Mesothelial cell of epicardium (in vitro differentiated cells): ENCODE measurements at places on chromosomes 6 and 20. TPM values are rescaled to one million over a fixed set of nuclear protein-coding genes. Genes with fewer than 3 reads are reported as not detected.

Gene NMBR
- 0.27 TPM in 2 of 3 replicates, not detected in the other for total RNA-seq

Gene DDO
- not detected in 3 replicates for total RNA-seq

Gene DUSP15
- 8.4 to 10.4 TPM (median 8.5 TPM) in 3 replicates for total RNA-seq

Gene LST1
- total RNA-seq, result 0.60 to 0.77 TPM in 2 of 3 replicates, not detected in the other

Gene SNAP25
- 4.8 to 5.2 TPM (median 5.0 TPM) in 3 replicates for total RNA-seq

Gene POPDC3
- total RNA-seq, result 10.1 to 11.1 TPM (median 10.4 TPM) in 3 replicates

Gene PRDM13
- not detected in 3 replicates for total RNA-seq

DNA sequence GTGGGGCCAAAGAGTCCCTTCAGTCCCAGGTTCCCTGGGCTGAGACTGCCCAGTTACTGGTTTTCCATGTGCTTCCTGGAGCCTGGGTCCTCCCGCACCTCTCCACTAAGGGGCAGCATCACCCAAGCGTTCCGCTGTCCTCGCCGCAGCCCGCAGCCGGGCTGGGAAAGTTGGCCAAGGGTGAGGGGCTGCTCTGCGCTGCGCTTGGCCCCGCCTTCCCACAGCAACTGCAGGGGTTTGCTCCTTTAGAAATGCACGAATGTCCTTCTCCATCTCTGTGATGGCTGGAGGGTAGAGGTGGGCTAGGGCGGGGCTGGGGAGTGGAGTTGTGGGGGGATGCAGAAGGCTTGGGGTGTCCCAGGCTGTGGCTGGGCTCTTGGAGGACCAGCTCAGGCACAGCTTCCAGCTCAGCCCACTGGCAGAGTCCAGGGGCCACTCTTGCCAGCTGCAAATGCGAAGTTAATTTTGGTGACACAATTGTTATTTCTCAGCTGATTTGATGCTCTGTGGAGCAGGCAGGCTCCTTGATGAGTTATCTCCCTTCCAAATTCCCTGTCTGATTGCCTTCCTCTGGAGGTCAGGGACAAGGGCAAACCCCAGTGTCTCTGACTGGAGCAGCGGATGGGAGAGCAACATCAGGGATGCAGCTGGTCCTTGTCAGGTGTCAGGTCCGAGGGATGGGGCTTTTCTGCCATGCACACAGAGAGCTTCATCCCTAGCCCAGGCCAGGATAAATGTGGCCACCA is 63.2 kb downstream of the NOL4L start:
- H3K27me3 ChIP-seq, result no peaks in the 10 kb centered on the region
- peak; percentile 89 for DNase-seq
- H3K27ac ChIP-seq, result no peak overlapping the region

DNA sequence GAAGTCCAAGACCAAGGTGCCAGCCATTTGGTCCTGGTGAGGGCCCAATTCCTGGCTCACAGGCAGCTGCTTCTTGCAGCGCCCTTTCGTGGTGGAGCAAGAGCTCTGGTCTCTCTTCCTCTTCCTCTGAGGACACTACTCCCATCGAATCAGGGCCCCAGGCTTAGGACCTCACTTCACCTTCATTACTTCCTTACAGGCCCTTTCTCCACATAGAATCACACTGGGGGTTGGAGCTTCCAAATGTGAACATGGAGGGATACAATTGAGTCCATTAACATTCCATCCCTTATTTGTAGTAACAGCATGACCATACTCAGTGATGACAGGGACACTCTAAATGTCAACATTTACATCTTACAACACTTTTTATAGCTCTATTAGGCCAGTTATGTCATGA is 2.3 kb downstream of the RAMACL start:
- H3K36me3 ChIP-seq, result no peaks in the 10 kb centered on the region
- no peak overlapping the region for H3K27ac ChIP-seq
- no peak for DNase-seq
- peaks cover 35% of the 10 kb centered on the region for H3K4me1 ChIP-seq

DNA sequence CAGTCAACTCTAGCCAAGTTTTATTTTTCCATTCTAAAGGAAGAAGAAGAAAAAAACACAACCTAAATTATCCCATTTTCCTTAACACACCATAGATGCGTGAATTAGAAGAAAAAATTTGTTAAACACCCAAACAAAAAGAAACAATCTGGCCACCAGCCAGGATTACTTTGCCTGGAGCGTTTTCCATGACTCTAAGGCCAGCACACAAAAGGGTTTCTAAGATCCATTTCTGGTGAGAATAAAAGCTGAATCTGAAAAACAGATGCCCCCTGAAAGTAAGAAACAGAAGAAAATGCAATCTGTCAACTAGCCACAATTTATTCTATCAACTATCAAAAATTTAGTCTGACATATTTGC is 267.2 kb upstream of the SULF2 start:
- DNase-seq, result peak; percentile 68
- H3K4me3 ChIP-seq, result no peak overlapping the region
- H3K27ac ChIP-seq, result peak overlapping the region; percentile 81
- peaks cover 19% of the 10 kb centered on the region for H3K4me1 ChIP-seq
- peaks cover 39% of the 10 kb centered on the region for H3K27me3 ChIP-seq

- peak overlapping the region; percentile 79 for H3K27ac ChIP-seq
- H3K4me1 ChIP-seq, result peaks cover 40% of the 10 kb centered on the region
- no peak overlapping the region for H3K4me3 ChIP-seq
- no peak for DNase-seq
- no peaks in the 10 kb centered on the region for H3K27me3 ChIP-seq
Measured at GRCh38 chr6:158635427-158636073, 9.0 kb downstream of the DYNLT1 start.

GRCh38 chr20:32285621-32286371 is 8.3 kb downstream of the KIF3B start:
- H3K27ac ChIP-seq, result no peak overlapping the region
- peaks cover 5% of the 10 kb centered on the region for H3K4me1 ChIP-seq
- no peak overlapping the region for H3K4me3 ChIP-seq
- H3K27me3 ChIP-seq, result no peaks in the 10 kb centered on the region
- H3K36me3 ChIP-seq, result peaks cover 6% of the 10 kb centered on the region

DNA sequence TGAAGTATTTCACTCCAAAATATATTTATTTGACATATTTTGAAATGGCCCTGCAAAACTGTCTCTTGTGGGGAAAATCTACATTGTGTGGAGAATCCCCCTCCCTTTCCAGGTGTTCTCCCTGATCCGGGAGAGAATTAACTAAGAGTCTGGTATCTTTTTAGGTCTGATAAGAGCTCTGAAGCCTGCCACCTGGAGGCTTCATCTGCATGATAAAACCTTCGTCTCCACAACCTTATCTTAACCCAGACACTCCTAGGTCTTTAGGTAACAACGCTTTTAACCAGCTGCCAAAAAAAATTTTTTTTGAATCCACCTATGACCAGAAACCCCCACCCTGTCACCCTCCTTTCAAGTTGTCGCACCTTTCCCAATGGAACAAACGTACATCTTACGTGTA is 43.0 kb downstream of the FAM184A start:
- H3K4me3 ChIP-seq, result no peak overlapping the region
- no peaks in the 10 kb centered on the region for H3K36me3 ChIP-seq
- H3K27me3 ChIP-seq, result no peaks in the 10 kb centered on the region
- no peak overlapping the region for H3K27ac ChIP-seq

DNA sequence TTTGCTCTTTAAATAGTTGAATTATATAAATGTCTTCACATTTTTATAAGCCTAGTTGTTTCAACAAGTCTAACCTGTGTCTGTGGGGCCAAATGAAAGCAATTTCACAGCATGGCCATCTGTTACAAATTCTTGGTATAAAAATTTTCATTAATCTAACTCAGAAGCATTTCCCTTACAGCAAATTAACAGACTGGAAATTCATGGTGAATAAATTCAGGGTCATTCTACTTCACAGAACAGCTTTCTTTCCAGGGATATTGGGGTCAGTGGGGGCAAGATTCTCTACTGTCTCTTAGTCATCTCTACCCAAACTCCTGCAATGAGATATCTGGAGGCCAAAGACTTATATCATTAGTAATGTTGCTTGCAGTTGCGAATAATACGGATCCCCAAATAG is 352.1 kb downstream of the MMUT start:
- no peaks in the 10 kb centered on the region for H3K4me1 ChIP-seq
- no peaks in the 10 kb centered on the region for H3K36me3 ChIP-seq
- no peak overlapping the region for H3K27ac ChIP-seq
- DNase-seq, result no peak
- H3K27me3 ChIP-seq, result no peaks in the 10 kb centered on the region

DNA sequence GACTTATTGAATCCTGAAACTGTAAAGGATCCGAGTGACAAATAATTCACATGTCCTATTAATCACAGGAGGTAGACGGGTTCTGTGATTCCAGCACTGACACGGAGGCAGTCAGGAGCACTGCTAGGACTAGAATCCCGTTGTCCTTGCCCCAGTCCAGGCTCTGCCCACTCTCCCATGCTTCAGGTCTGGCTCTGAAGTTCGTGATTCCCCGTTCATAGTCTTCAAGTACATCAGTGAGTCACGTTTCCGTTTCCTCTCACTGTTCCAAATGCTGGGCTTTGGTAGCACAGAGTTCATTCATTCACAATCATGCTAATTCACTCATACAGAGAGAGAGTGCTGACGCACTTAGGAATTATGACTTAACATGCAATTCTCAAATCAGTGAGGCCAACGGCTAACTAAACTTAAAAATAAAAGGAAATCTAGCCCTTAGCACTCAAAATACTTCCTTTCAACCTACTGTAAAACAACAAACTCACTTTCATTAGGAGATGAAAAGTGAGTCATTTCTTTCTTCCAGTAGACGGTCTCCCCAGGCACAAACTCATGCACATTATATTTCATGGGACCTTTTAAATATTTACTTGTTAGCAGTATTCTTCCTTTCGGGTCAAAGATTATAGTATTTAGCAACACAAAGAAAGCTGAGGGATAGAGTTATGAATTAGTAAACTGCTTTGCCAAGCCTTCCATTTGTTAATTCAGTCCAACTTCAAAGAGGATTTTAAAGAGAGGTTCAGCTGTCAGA is 94.0 kb upstream of the NHSL1 start:
- H3K27ac ChIP-seq, result peak overlapping the region; percentile 83
- DNase-seq, result no peak
- peak overlapping the region; percentile 6 for H3K4me3 ChIP-seq
- peaks cover 27% of the 10 kb centered on the region for H3K4me1 ChIP-seq

DNA sequence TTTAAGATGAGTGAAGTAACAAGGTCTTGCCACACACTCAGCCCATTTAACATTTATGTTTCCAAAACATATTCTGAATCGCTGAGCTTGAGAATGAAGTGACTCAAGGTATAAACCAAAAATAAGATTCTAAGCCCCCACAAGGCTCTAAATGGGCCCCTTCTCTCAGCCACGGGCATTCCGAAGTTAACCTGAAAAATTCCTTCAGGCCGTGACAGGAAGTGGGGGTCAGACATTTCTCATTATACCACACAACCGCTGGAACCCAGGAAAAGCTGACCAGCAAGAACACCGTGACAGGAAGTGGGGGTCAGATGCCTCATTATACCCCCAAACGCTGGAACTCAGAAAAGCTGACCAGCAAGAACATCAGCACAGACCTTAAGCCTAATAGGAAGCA is 247.9 kb downstream of the ERMARD start:
- no peak overlapping the region for H3K27ac ChIP-seq
- H3K27me3 ChIP-seq, result peaks cover 2% of the 10 kb centered on the region
- peak; percentile 19 for DNase-seq
- no peak overlapping the region for H3K4me3 ChIP-seq

DNA sequence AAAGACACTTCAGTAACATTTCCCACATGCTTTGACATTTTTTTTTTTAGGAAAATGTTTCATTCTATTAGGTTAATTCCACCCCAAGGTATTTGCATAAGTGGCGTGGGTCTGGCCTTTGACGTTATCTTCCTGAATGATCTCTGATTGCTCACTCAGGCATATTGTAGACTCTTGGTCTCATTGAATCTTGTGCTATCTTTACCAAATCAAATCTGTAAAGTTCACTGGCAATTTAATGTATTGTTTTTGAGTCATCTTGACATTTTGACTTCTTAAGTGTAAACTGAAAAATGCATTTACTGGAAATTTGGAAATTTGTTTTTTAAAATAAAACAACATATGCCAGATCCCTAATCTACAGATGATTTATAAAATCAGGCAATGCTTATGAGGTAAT is 16.0 kb upstream of the VIP start:
- no peak overlapping the region for H3K4me3 ChIP-seq
- H3K27ac ChIP-seq, result no peak overlapping the region
- no peaks in the 10 kb centered on the region for H3K4me1 ChIP-seq
- no peak for DNase-seq
- H3K36me3 ChIP-seq, result no peaks in the 10 kb centered on the region

DNA sequence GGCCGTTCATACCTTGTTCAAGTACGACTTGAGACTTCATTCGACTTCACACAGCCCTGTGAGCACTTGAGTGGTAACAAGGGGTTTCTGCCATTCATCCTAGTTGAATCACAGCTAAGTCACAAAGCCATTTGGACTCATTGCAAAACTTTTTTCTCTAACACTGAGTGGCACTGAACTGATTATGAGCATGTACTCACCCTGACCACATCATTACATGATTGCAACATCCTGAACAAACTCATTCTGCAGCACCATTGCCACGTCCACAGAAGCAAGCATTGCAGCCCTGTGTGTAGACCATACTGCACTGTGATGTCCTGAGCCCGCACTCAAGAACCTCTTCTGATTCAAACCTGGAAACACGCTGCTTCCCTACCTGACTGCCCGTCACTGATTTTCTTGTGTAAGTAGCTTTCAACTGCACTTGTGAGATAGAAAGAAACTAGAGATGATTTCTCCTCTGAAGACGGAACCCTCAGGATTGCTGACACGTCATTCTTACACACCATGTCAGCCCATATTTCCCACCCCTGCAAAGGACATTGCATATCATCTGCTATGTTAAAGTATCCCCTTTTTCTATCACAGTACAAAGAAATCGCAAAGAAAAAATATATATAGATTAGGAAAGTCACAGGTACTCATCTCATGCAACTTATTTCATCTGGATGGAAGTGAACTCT is 81.6 kb downstream of the C6orf118 start:
- peaks cover 7% of the 10 kb centered on the region for H3K4me1 ChIP-seq
- H3K27ac ChIP-seq, result no peak overlapping the region
- H3K4me3 ChIP-seq, result no peak overlapping the region
- H3K27me3 ChIP-seq, result peaks cover 6% of the 10 kb centered on the region
- DNase-seq, result no peak
- no peaks in the 10 kb centered on the region for H3K36me3 ChIP-seq

DNA sequence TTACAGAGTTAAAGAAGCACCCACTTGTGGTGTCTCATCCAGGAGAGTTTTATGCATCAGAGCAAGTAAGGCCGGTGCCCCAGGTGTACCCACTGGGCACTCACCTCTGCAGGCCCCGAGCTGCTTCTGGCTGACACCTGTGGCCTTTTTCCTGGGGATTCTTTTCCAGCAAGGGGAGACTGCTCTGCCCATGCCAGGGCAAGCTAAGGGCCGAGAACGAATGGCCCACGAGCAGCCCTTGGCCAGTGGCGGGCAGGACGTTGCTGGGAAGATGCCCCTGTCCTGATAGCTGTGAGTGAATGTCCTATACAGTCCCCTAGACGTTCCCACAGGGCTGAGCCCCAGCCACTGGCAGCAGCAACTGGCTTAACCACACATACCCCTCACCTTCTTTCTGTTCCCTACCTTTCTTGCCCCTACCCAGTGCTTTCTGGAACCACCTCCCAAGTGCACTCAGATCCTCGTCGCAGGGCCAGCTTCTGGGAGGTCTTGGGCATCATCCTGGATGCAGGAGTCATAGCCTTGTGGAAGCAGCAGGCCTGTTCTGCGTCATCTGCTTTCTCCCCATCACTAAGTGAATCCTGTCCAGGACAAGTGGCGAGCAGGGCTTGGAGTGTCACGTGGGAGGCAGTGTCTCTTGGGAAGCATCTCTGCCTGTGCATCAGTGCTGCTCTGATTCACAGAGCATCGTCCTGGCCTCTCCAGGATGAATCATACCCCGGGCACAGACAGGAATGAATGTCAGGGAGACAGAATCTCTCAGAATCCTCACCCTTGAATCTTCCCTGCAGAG is 32.5 kb downstream of the SYNDIG1 start:
- peaks cover 29% of the 10 kb centered on the region for H3K4me1 ChIP-seq
- DNase-seq, result no peak

GRCh38 chr6:84860920-84861319 is 96.5 kb upstream of the TBX18 start:
- no peak overlapping the region for H3K4me3 ChIP-seq
- no peak overlapping the region for H3K27ac ChIP-seq
- no peak for DNase-seq
- no peaks in the 10 kb centered on the region for H3K27me3 ChIP-seq
- no peaks in the 10 kb centered on the region for H3K4me1 ChIP-seq
